ENCODE measurements at places on chromosomes 3 and 15.

GRCh38 chr15:85589851-85590250, 204.9 kb downstream of the KLHL25 start:
- no peak for DNase-seq

DNA sequence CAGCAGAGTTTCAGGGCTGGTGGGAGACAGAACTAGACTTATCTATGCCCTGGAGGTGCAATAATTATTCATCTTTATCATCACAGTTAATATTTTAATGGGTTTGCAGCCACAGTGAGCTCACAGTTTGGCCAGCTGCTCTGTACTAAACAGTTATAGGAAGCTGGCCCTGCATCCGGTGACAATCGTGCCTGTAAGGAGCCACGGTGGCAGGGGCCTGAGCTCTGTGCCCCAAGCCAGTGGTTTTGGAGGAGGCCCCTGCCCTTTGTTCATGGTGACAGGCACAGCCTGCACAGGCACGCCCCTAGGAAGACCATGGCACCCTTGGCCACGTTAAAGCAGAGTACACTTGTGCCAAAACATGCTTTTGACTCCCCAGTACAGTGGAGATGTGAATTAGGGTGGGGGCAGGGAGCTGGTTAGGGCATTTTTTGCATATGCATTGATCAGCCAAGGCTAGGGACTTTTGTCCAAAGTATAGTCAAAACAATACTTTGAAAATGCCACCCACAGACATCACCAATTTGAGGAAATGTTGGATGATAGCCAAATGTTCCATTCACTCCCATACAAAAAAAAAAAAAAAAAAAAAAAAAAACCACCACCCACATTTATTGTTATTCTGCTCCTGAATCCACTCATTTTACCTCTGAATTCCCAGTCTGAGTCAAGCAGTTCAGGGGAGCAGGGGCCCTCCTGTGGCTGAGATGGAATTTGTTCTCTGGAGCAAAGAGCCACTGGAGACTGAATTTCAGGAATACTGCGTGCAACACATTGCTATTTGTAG, 3.4 kb upstream of the RFTN1 start:
- DNase-seq: no peak

- DNase-seq: no peak
Measured at GRCh38 chr15:80665151-80665550, 30.0 kb upstream of the ABHD17C start.

DNA sequence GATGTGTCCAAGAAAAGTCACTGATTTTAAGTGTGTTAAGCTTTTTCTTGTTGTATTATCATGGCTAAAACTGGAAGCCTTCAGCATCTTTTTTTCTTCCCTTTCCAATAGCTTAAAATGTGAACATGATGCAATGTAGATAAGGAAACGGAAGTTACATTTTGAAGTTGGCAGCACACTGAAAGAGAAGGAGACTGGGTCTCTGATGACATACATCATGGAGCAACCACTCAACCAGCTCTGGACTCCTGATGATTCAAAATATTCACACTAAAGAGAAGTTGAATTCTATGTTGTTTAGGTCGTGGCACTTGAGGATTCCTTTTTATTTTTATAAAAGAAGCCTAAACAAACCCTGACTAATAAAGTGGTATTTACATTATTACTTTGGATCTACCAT, 488.3 kb upstream of the ALCAM start:
- no peak for DNase-seq

DNA sequence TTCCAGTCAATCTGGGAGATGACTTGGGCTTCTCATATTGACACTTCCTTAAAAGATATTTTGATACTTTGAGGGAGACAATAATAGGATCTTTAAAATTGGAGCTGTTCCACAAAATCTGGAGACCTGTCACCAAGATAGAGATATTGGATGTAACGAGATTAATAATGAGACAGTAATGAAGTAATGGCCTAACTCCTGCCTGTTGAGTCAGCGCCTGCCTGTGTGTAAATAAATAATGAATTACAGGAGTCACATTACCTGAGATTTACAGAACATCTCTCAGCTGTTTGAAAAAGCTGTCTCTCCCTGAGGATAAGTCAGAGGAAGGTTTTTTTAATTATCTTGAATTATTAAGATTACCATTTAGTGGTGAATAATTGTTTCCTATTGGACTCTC, 43.8 kb upstream of the MITF start:
- DNase-seq: no peak

DNA sequence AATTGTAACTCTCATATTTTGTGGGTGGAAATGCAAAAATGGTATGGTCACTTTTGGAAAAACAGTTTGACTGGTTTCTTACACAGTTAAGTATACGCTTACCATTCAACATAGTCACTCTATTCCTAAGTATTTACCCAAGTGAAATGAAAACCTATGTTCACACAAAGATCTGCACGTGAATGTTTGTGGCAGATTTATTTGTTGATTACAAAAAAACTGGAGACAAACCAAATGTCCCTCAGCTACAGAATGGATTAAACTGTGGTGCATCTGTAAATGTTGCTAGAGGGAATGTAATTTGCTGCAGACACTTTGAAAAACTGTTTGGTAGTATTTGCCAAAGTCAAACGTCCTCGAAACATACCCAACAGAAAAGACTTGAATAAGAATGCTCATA, 29.3 kb downstream of the ACKR2 start:
- no peak for DNase-seq

DNA sequence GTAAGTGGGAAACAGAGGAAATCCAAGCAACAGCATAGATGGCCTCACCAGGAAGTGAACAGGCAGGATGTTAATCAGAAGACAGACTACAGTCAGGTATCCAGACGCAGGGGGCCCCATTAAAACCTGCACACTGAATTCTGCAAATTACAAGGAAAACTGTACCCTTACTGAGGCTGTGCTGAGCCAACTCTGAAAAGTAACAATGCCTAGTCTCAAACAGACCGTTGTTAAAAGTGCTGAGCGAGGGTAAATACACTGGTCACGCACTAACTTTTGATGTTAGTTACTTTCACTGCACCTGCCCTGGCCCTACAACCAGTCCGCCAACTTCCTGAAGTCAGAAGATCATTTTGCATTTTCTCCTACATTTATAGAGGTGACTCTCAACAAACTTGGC, 1.0 kb downstream of the TAMM41 start:
- DNase-seq: no peak

GRCh38 chr15:92910451-92910850, 10.3 kb downstream of the CHD2 start:
- no peak for DNase-seq

DNA sequence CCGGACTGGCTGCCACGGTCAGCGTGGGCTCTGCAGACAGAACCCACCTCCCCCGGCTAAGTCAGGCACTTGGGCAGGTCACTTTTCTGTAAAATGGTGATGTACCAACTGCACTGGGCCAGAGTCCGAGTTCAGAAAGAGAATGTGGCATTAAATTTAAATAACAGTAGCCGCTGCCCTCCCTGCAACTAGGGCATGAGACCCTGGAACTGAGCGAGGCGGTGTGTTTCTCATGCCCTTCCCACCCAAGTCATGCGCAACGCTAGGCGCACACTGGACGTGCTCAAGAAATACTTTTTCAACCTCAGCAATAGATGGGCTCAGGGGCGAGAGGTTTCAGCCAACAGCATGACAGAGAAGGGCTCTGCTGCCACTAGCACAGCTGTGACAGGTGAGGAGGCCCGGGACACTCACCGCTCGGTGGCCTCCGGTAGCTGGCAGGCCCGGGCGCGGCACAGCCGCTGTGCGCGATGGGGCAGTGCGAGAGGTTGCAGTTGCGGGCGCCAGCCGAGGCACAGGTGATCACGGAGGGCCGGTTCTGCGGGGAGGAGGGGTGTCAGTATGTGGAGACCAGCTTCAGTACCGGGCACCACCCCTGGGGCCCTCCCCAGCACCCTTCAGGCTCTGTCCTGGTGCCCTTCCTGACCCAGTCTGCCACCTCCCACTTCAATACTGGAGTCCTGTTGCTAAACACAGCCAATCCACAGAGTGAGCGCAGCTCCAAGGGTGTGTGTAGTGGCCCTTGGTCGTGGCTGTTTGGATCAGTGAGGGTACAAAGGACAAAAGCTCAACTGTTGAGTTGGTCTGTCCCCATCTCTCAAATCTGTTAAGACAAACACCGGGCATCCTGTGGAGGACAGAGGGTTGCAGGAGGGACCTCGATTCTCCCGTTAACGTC, 84.5 kb downstream of the VGLL4 start:
- no peak for DNase-seq

GRCh38 chr3:82715091-82715856, 953.8 kb upstream of the GBE1 start:
- DNase-seq: no peak

- DNase-seq: no peak
Measured at GRCh38 chr15:70704731-70705130, 58.6 kb downstream of the UACA start.

- no peak for DNase-seq
Measured at GRCh38 chr15:51062736-51063135, 32.0 kb downstream of the TNFAIP8L3 start.

DNA sequence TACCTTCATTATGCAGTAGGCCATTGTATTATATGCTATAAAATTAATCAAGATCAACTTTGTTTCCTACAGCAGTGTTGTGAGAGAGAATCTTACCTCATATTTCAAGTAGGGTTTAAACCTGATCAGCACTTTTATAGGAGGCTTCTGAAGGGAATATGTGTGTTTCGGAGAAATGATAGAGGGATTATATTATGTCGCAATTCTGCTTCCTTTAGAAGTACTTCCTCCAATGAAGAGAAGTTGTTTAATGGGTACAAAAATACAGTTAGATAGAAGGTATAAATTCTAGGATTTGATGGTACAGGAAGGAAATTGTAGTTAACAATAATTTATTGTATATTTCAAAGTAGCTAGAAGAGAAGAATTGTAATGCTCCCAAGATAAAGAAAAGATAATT, 54.9 kb downstream of the NSUN3 start:
- DNase-seq: no peak

DNA sequence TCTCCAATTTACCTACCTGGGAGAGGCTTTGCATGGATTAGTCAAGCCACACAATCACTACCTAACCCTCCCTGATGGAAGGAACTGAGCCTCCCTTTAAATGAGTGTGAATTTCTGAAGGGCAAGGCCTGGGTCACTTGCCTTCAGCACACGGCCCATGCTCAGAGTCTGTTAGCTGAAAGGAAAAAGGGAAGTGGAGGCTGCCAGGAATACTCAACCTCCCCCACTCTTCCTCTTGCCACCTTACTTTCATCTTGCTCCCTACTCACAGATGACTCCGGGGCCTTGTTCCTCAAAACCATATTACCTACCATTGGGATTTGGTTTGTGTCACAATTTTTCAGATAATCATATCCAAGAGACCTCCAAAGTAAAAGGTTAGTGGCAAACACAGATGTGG, 220.0 kb downstream of the ABHD5 start:
- no peak for DNase-seq

- DNase-seq: no peak
Measured at GRCh38 chr15:69823223-69823907, 274.4 kb downstream of the TLE3 start.

DNA sequence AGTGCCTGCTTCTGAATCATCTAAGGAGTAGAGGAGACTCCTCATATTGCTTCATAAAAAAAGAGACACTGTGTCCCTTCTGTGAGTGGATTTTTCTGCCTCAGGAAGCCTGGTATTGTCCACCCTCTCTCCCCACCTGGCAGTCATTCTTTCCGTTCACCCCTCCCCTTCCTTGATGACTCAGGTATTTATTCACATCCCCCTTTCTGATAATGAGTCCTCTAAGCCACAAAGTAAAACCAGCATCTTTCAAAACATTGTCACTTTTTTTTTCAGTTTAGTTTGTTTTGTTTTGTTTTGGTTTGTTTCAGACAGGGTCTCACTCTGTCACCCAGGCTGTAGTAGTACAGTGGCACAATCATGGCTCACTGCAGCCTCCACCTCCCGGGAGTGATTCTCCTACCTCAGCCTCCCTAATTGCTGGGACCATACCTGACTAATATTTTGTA, 65.2 kb upstream of the UBE2E1 start:
- no peak for DNase-seq

GRCh38 chr15:39736412-39737195, 46.0 kb downstream of the FSIP1 start:
- DNase-seq: no peak

DNA sequence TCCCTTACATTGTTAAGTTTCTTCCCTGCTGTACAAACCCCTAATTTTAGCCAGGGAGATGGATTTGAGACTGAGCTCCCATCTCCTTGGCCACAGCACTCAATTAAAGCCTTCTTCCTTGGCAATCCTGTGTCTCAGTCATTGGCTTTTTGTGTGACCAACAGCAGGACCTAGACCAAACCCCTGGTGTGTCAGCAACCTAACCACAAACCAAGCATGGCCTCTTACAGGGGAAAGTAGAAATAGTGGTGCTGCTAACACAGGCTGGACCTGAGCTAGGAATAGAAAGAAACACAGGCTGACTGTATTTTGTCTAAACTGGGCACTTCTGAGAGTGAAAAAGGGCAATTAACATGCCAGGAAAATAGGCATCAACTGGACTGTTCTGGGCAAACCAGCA, 37.9 kb downstream of the PPCDC start:
- no peak for DNase-seq
